ENCODE measurements at places on chromosomes 4 and X.

DNA sequence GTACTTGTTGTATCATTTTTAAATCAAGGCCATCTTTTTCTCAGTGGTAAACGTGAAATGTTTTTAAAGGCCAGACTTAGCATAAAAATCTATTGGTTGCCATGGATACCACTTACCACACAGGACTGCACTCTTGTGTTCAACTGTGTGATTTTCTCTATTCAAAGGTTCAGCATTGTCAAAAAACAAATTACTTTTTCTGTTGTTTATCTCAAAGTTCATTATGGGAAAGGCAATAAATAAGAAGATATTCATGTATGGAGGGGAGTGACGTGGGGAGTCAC lies 231.0 kb upstream of the GATB start:
- no peak for DNase-seq

GRCh38 chrX:43266487-43266886 lies 389.6 kb upstream of the MAOA start:
- DNase-seq = no peak

- no peak for DNase-seq
These were observed 32.2 kb downstream of the TRMT44 start for GRCh38 chr4:8472689-8473197.

DNA sequence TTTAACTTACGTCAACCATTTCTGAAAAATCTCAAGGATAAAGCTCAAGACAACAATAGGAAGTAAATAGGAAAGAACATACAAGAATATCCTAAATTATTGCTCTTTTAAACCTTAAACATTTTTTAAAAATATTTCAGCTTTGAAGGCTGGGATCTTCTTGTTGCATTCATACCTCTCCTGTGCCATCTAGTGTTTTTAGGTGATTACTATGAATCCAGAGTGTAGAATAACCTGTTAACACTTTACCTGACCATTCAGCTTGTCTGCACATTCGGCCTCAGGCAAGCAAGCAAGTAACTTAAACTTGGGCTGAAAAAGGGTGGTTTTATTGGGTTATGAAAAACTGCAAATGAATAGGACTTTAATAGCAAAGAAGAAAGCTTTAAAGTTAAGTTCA lies 507.8 kb upstream of the INTU start:
- DNase-seq = no peak

GRCh38 chrX:45768666-45769236 lies 568.1 kb upstream of the DIPK2B start:
- no peak for DNase-seq

DNA sequence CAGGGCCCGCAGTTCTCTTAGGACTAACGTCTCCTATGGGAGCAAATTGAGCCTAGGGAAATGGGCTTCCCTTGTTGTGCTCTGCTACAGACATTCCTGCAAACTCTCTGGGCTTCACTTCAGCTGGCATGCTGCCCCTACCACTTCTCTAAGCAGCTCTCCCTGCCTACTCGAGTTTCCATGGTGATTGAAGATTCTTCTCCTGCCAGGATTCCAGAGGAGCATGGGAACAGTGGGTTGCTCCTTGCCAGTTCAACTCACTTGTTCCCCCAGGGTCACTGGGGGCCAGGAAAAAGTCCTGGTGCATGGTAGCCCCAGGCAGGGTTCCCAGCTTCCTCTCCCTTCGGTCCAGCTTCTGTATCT lies 21.1 kb upstream of the WDR17 start:
- DNase-seq = no peak

- DNase-seq = no peak
These were observed 30.8 kb downstream of the ZNF827 start for GRCh38 chr4:145907812-145908211.

GRCh38 chr4:23770011-23770410 lies 119.8 kb downstream of the PPARGC1A start:
- DNase-seq = no peak

GRCh38 chr4:105145903-105146275 lies 787 bp upstream of the TET2 start:
- no peak for DNase-seq

DNA sequence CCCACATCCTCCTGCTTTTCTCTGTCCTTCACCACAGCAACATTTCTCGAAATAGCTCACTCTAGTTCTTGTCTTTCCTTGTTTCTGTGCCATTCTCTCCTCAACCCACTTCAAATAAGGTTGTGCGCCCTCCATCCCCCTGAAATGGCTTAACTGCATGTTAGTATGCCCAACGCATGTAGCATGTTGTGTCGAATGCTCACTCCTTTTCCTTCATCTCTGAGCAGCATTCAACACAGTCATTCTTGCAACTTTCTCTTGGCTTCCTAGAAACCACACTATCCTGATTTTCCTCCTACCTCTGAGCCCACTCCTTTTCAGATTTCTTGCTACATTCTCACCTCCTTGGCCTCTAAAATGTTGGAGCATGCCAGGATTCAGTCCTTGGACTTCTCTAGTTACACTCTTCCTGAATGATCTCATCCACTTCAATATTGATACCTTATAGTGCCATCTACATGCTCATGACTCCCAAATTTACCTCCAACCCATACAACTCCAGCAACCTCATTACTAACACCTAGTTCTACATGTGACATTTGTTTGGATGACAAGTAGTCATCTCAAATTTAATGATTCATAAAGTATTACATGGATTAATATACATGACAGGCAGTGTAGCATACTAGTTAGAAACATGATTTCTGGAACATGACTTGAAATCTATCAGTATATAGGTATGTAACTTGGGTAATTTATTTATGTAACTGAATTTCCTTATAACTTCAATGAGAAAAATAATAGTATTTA lies 22.3 kb downstream of the RBMX start:
- DNase-seq = no peak

DNA sequence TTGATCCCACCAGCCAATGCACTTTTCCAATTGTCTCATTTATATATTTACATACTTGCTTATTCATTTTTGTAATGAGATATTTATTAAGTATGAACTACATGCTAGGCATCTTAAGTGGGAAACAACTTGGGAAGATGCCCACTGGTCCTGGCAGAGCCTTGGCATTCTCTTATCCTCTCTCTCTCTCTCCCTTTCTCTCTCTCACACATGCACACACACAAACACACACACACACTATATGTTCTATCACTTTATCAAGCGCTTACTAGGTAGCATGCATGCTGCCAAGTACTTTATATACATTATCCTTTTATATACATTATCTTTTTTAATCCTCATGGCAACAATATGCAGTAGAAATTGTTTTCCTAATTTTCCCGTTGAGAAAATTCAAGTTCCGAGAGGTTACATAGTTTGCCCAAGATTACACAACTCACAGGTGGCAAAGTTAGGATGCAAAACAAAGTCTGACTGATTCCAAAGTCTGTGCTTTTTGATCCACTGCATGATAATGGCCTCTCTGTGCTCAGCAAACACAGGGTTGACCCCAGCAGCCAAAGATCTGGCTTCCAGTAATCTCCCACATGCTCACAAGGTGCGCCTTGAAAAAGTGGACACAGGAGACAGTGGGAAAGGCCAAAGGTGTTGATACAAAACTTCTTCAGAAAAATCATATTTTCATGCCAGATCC lies 173.1 kb upstream of the KLF3 start:
- no peak for DNase-seq

DNA sequence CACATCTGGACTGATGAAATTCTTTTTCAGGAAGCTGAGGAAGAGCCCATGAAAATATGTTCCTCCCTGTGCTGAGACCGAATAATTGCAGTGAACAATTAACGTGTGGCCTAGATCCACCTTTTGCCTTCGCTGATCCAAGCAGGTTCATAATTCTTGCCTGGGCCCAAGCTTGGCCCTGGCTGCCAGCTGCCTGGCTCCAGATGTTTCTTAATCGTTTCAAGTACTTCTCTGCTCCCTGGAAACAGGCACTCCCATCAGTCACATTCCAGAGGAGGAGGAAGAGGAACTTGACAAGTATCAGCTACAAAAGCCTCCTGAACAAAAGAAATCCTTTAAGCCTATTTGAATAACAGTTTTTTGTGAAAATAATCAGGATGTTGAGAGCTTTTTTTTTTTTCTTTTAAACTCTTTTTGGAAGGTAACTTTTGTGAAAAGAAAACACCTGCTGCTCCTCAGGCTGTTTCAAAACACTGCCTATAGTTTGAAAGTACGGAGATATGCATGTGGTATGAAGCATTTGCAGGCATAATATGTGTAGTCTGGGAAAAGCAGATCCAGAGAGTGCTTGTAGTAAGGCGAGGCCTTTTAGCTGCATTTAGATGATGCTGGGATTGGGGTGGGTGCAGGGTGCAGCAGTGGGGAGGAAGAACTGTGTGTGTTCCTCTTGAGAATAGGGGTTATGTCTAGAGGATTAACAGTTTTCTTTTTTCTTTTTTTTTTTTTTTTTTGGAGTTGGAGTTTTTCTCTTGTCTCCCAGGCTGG lies 154.4 kb downstream of the PTTG2 start:
- DNase-seq = no peak

DNA sequence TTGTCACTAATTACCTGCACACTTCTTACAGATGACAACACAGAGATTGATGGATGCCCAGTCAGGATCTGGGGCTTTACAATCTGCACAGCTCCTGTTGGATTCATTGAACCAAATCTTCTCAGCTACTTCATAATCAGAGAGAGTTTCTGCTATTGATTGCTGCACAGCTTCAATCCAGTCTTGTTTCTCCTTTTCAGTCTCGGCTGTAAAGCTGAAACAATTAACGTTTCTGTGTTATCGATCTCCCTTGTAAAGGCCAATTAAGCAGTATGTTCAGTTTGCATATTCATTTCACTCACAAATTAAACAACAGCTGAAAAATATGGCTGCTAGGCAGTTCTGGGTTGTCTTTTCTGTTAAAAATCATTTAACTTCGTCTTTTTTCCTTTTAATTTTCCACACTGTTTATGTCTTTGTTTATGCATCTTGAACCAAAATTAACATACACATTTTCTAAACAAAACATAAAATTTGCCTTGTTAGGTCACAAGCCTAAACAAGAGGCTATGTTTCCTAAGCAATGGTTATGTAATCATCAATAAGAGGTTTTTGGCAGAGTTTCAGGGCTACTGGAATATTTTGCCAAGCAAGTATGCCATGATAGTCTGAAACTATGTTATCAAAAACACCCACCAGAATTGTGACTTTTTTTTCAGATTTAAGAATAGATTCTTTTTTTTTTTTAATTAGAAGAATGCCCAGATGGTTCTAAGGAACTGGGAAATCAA lies 79.2 kb downstream of the ARAP2 start:
- no peak for DNase-seq

All from cerebellar nuclear complex (tissue), 1 donor.